ENCODE measurements at places on chromosomes 4 and X.

GRCh38 chr4:103934178-103934789 is 214.5 kb upstream of the TACR3 start:
- DNase-seq = no peak

GRCh38 chrX:150856101-150856500 is 42.4 kb downstream of the CD99L2 start:
- peak; percentile 37 for DNase-seq

DNA sequence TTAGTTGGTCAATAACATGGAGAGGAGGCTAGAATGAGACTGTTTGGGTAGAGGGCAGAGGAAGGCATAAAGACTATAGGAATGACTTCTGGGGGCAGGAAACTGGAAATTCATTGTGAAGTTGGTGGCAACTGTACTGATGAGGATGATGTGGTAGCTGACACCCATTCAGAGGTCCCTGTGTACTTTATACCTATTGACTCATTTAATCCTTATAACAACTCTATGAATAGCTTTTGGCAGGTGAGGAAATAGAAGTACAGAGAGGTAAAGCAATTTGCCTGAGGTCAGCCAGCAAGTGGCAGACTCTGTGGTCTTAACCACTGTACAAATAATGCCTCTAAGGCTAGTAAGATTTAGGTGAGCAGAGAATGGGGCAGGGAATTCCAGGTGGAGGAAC is 100.1 kb downstream of the GATB start:
- no peak for DNase-seq

- no peak for DNase-seq
Observed at GRCh38 chr4:3442959-3443749, 1.4 kb downstream of the HGFAC start.

GRCh38 chr4:8555716-8556115 is 24.5 kb upstream of the GPR78 start:
- DNase-seq = no peak

DNA sequence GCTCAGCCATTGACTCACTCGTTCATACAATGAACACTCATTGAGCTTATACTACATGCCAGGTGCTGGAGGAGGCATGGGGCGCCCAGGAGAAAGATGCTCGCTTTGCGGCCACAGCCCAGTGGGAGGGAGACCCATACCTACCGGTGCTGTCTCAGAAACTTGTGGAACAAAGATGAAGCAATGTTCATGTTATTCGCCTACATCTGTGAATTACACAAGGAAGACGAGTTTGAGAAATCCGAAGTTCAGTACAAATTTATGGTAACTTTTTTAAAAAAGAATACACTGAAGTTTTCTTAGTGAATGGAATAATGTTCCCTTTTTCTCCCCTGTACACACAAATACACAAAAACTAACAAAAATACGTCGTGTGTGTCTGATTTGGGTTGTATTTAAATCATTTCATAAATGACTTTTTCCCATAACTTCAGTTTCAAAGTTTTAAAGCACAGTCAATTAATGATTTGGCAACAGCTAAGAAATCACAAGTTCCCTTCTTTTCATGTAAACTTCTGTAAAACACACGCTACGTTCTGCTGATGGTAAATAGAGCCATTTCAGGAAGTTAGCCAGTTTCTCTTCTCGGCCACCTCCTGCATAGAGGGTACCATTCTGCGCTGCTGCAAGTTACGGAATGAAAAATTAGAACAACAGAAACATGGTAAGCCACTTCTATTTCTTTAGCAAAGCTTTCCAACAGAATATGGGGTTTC is at the start of gene TLR8:
TLR8 (plus strand) TSS at position 575 of the 716 bp plus-strand sequence; CDS start at position 662, 87 bp downstream.
- no peak for DNase-seq

- DNase-seq = no peak
Observed at GRCh38 chr4:1448589-1449420, 42.6 kb upstream of the NKX1-1 start.

GRCh38 chr4:25234390-25235370 is 847 bp downstream of the PI4K2B start:
- DNase-seq = peak; percentile 48

GRCh38 chrX:119374736-119375135 is 24.4 kb upstream of the SLC25A43 start:
- DNase-seq = peak; percentile 18

GRCh38 chrX:51336584-51336983 is 4.0 kb downstream of the NUDT10 start:
- DNase-seq = no peak

- no peak for DNase-seq
Observed at GRCh38 chrX:69195192-69195591, 29.9 kb upstream of the PJA1 start.

DNA sequence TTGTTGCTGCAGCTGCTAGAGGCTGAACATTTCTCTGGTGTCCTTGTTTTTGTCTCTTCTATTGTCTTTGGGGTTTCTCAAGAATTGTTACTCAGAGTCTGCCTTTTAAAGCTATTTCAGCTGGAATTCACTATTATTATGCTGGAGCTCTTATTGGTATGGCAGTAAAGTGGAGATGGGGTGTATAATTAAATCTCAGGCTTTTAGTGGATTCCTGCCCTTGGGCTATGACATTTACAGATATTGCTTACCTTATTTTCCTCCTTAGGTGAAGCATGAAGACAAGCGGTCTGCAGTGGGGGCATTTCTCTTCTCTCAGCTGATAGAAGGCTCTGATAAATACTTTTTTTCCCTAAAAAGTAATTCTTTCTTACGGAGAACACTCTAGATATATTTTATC is 1656.6 kb upstream of the IGFBP7 start:
- no peak for DNase-seq

DNA sequence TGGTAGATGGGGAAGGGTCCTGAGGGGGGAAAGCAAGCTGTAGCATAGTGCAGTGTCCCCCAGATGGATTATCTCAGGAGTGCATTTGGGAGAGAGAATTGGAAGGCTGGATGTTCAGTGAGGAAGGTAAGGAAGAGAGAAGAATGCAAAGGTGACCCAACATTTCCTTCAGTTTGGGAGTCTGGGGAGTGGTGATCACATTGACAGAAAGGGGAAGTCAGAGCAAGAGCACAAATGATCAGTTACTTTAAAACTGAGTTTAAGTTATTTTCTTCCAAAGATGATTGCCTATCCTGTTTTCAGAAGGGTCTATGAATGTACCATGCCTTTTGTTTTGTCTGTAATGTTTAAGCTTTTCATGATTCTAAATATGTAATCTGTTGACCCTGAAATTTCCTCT is 47.6 kb downstream of the ARHGAP10 start:
- no peak for DNase-seq

GRCh38 chr4:139965789-139966188 is 188.2 kb downstream of the MAML3 start:
- no peak for DNase-seq

DNA sequence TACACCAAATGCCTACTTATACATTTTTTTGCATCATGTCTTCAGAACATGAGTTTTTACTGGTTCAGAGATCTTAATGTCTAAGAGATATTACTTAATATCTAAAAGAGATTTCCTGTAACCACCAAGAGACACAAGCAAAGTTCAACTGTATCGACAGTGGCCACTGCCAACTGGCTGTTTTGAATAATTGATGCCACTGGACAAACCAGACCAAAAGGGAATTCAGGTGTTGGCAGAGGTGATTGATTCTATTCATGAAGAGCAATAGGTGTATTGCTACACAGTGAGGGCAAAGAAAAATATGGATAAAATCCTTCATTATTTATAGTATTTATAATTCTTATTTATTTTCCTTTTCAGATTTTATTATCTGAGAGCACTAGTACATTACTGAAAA is 58.5 kb upstream of the ANKRD17 start:
- DNase-seq = no peak

GRCh38 chr4:5126857-5127256 is 75.6 kb downstream of the STK32B start:
- DNase-seq = no peak

- no peak for DNase-seq
Observed at GRCh38 chr4:138056541-138056940, 185.6 kb downstream of the SLC7A11 start.

DNA sequence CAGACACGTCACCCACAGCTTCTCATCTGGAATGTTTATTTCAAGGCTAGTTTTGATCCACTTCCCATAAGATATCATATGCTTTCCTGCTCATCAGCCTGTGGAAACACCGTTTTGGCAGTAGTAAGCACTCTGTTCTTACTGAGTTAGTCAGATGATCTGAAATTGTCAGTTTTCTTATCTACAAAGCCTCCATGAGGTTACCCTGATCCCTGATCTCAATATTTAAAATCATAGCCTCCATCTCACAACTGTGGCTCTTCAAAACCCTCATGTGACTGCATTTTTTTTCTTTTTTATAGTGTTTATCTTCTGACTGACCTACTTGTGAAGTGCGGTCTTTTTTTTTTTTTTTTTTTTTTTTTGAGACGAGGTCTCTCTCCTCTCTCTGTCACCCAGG is 22.7 kb downstream of the BST1 start:
- DNase-seq = no peak

DNA sequence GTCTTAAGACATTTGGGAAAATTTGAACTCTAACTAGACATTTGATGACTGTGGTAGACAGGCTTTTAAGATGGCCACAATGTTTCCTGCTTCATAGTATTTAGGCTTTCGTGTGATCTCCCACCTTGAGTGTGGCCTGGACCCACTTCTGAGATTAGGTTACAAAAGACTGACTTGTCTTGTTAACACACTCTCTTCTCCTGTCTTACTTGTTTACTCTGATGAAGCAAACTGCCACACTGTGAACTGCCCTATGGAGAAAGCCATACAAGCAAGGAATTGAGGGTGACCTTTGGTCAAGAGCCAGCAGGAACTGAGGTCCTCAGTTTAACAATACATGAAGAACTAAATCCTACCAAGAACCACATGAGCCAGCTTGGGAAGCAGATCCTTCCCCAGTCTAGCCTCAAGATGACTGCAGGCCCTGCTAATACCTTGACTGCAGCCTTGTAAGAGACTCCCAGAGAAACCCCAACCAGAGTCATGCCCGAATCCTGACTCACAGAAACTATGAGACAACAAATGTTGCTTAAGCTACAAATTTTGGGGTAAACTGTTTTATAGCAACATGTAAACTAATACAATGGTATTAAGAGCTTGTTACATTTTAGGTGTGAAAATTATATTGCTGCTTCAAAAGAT is 20.3 kb downstream of the UBA6 start:
- DNase-seq = no peak

DNA sequence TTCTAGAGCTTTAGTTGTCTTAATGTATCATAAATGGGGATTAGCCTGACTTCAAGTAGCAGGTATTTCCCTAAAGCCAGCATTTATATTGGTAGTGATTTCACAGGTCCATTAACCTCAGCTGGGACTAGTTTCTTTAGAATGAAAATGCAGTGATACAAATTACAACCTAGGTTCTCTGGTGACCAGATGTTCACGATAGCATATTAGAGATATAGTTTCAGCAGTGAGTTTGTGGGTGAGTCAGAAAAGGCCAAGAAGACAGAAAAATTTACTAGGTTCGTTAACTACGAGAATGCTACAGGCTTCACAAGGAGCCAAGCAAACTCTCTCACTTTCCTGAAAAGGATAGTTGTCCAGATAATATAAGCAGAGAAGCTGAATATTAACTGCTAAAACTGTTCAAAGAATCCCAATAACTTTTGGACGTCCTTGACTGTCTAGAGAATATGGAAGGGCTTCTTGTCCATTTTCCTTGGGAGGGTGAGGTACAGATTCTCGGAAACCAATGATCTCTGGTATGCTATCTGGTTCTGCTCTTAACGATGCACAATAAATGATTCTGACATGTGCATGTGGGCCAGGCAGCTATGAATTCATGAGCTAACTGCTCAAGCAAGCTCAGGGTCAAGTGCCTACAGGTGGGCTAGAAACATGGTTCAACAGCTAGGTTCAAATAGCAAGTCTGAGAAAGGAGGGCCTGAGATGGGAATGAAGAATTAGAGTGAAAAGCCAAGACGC is 6.0 kb upstream of the SPCS3 start:
- no peak for DNase-seq

DNA sequence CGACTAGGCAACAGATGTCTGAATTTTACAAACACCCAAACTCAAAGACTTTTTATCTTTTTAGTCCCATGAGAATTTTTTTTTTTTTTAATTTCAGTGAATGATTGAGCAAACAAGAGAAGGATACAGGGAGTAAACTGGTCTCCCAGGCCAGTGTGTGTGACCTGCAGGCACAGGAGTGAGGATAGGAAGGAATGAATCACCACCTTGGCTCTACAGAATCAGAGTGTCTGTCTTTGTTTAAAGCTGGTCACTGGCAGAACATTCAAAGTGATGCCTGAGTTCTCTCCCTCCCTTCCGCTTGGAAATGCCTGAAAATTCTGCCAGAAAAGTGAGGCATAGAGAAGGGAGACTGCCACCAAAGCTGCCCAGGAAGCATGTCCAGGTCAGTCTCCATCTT is 69.5 kb downstream of the PARM1 start:
- DNase-seq = no peak

- no peak for DNase-seq
Observed at GRCh38 chr4:20478412-20478811, 221.8 kb upstream of the PACRGL start.

DNA sequence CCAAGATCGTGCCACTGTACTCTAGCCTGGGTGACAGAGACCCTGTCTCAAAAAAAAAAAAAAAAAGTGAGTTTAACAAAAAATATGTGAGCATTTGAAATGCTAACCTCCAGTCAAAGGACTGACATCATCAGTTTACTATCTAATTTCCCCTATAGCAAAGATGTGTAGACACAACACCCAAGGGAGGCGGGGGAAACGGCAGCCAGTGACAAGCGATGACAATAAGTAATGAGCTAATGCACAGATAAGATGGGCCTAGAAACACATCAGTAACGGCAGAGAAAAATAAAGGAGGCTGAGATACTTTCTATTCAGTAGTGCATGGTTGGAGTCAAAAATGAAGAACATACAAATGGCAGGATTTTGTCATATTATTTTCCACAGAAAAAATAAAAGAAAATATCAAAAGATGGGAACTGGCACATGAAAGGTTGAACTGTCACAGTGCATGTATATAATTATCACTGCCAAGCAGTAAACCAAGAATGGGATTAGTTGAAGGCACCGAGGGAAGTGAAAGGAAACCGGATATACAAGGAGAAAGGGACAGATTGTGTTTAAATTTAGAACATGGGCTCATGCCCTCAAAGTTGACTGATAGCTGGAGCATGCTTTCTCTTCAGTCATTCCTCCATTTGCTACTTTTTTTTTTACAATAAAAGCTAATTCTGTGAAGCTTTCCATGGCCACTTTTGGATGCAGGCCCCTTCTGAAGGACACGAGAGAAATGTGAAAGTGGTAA is 41.8 kb downstream of the IGFBP7 start:
- DNase-seq = no peak

DNA sequence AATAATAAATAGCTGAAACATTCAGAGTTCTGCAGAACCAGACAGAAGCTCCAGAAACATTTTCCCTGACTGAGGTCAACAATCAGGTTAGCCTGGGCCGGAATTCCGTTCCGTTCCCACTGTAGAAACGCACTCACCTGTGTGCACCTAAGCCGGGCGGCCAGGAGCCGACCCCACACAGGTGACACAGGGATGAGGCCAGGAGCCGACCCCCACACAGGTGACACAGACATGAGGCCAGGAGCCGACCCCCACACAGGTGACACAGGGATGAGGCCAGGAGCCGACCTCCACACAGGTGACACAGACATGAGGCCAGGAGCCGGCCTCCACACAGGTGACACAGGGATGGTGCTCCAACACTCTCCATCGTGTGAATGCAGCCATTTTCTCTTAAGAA is 21.9 kb downstream of the FAT1 start:
- DNase-seq = no peak

GRCh38 chr4:130568746-130569145 is 1472.8 kb downstream of the C4orf33 start:
- DNase-seq = no peak
